Activated T-cell treated with anti-CD3 and anti-CD28 coated beads for 24 hours (primary cell): ENCODE measurements at places on chromosomes 2 and 18.

DNA sequence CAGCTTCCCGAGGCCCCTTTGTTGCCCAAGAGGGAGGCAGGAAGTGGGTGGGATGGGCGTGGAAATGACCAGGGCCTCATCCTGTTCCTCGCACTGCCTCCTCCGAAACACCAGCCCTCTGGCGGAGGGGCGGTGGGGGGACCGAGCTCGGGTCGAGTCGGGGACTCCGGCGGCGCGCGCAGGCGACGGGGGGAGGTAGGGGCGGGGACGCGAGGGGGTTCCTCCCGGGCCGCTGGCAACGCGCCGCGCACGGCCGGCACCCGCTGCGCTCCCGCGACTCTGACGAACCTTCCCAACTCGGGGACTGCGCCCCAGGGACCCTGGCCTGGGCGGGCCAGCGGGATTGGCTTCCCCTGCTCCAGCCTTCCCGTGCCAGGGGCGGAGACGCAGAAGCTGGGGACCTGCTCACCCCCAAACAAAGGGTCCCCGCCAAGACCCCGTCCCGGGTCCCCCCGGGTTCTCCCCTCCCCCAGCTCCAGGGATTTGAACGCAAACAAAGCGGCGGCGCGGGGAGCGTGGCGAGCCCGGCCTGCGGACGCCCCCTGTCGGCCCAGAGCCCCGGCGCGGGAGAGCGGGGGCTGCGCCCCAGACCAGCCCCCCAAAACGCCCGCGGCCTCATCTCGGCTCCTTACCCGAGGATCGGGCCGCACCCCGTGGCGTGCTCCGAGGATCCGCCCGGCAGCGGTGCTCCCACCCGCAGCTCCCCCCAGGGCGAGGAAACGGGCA is 1.2 kb downstream of the SEMA4C start:
- no peak for DNase-seq

DNA sequence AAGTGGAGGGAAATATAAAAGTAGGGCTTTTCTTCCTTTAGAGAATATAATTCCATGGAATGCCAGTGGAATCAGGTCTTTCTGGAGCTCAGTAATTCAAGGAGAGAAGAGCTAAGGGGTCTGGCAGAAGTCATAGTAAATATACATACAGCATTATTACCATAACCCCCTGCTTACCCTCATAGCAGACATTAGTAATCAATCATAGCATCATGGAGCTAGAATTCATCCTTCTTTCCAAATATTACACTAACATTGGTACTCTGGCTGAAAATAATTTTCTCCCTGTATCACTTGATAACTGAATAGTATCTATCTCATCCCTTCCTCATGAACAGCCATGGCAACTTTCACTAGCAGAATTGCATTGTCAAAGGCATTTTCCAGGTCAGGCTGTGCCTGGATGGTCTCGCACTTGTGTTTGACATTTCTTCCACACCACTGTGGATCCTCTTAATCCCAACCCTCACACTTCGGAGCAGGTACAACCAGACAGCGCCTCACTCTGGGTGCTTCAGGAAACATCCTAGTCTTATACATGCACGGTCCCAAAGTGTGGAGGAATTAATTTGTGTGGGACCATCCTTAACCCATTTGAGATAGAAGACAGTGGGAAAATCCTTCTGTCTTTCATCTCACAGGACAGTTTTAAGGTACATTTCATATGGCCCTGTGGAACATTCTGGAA is 84.2 kb upstream of the SEC11C start:
- DNase-seq, result no peak

- DNase-seq, result no peak
Observed at GRCh38 chr2:183088061-183088460, 9.5 kb downstream of the DUSP19 start.

- DNase-seq, result no peak
Observed at GRCh38 chr18:13470516-13471197, 252.1 kb downstream of the LDLRAD4 start.

DNA sequence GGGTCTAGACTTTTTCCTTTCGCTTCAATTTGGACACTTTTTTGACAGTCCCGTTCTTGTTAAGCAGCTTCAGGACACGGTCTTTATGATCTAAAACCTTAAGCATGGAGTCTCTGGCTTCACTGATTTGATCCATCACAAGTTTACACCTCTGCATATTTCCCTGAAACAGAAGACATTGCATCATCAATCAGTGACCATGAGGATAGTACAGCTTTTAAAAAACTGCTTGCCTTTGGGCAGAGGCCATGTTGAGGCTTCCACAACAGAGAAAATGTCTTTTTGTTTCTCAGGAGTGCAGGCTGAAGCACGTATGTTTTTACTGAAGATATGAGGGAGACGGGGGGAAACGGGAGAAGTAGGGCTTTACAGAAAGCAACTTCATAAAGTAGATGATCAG is 56.2 kb upstream of the AMMECR1L start:
- no peak for DNase-seq

GRCh38 chr2:151334082-151334815 is 23.1 kb upstream of the TNFAIP6 start:
- DNase-seq, result no peak

DNA sequence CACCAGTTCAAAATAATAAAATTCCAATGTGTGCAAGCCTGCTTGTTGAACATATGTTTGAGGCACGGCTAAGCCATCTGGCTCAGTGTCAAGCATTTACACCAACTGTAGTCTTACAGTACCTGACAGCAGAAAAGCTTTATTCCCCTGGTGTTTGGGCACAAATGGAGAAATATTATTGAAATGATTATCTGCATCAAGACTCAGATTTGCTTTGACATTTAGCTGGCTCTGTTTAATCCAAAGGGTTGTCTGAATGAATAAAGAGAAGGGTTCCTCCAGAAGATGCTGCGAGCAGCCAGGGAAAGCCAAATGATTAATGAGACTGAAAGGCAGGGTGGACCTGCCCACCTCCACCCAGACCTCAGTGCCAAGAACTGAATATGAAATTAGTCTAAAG is 393.2 kb upstream of the GALNT5 start:
- DNase-seq, result no peak

DNA sequence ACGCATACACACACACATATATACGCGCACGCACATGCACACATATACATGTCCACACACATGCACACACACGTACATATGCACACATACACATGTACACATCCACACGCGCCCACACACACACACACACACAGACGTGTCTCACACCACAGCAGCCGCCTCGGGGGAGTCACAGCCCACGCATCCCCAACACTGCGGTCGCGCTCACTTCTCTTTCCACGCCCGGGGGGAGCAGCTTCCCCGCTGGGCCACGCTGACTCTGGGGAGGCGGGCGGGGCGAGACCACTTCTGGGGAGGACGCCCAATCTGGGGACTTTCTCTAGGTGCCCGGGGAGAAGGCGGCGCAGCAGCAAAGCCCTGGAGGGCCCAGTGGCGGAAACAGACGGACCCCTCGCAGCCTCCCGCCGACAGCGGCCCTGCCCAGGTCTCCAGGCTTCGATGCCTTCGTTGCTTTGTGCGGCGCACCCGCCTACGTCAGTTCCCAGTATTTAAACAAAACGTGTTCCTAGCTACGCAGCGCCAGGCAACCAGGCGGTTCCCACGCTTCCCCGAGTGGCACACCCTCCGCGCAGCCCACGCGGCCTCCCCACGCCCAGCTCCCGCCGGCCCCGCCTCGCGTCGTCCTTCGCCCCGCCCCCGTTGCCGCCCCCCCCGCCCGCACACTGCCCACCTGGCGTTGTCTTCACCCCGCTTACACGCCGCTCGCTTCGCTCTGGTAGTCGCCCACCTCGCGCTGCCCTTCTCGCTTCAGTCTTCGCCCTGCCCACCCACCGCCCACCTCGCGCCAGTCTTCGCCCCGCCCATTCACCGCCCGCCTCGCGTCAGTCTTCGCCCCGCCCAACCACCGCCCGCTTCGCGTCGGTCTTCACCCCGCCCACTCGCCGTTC is 810 bp upstream of the RBFA start:
- peak; percentile 41 for DNase-seq
